Spleen (tissue), 13 donors: ENCODE measurements at places on chromosomes 2 and 18.

DNA sequence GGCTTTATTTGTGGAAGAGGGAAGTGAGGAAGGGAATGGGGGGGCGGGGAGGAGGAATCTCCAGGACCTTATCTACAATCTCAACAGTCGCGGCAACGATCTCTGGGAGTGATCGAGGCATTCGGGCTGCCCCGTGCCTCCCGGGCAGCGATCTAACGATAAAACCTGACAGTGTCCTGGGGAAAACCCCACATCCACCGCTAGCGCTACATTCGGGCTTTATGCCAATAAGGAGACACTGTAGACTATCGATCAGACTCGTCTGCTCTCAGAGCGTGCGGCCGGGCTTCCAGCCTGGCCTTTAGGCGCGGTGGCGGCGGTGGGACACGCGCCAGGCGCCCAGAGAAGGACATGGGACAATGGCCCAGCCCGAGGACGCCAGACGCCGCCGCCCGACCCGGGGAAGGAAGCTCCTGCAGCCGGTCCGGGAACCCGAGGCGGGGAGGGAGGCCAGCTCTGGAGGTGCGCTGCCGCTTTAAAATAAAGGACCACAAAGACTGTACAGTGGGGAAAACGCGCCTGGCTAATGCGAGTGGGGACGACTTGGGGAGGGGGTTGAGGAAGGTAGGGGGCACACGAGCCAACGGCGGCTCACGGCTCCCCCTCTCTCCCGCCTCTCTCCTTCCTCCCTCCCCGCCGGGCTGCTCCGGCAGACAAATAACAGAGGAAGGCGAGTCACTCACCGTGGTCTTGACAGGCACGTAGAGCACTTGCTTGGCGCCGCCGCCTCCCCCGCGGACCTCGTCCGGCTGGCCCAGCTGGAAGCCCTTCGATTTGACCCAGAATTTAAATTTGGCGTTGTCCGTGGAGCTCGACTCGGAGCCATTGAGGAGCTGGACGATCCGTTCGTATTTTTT lies 2.2 kb downstream of the NOL4 start:
- peak; percentile 70 for DNase-seq

DNA sequence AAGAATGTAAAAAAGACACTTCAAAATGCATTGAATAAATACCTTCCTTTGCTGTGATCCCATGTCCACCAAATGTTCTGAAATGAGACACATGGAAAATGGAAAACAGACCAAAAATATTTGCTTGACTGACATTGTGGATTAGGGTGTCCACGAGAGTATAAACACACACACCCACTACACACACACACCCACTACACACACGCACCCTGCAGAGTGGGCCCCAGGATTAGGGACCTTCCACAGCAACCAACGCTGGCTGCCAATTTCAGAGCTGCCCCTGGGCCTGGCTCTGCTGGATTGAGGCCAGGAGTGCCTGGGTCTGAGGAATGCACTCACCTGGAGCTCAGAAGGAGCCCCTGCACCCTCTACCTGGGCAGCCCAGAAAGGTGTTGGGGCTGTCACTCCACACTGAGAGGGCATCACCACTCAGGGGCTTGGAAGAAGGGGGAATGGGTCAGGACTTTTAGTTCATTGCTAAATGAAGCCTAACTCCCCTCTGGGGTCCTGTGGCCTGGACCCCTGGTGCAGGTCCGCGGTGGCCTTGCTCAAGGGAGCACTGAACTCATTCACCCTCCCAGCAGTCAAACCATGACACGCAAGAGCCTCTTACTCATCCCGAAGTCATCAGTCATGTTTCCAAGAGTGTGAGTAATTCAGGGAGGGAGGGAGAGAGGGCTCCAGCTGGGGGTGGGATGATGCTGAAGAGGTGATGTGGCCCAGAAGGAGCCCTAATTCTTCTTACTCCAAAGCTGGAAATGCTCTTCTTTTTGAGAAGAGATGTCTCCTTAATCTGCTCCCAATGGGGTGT lies 50.2 kb upstream of the PLB1 start:
- DNase-seq = no peak

DNA sequence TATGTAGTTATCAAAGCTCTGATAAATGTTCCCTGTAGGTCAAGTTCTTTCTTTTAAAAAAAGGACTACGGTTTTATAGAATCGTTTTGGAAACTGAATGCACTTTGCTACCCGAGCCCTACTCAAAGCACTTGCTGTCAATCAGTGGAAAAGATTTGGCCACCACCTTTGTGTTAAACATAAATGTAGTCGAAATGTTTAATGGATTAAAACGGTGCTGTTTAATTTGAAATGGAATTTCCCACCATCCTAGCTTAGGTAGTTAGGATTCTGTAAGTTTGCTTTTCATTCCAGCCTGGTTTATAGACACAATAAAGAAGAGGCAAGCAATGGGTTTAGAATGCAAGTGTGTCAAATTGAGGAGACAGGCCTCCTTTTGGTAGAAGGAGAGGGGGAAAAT lies 69.4 kb upstream of the MMADHC start:
- no peak for DNase-seq

GRCh38 chr18:66931010-66931409 lies 327.1 kb upstream of the CDH19 start:
- DNase-seq = no peak

- DNase-seq = no peak
Measured at GRCh38 chr2:18792226-18792629, 202.9 kb upstream of the NT5C1B start.

- no peak for DNase-seq
Measured at GRCh38 chr2:4420032-4420431, 716.7 kb downstream of the DCDC2C start.

GRCh38 chr2:163207693-163208370 lies 369.3 kb upstream of the KCNH7 start:
- DNase-seq = no peak

DNA sequence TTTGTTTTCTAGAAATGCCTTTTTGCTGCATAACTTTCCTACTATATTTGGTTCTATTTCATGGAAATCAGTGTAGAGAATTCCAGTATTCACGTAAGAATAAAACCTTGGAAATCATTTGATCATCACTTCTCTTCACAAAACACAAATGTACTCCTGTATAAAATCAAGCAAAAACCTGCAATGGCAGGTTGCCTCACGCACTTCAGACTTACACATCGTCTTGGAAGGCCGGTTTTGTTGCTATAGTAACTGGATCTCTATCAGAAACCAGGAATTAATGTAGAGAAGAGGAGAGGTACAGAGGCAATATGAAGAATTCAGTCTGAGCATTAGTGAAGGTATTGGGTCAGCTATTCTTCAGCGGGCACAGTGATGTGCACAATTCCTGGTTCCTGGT lies 370.7 kb upstream of the CYRIA start:
- no peak for DNase-seq

GRCh38 chr18:63892566-63892965 lies 5.1 kb downstream of the SERPINB2 start:
- DNase-seq = no peak

DNA sequence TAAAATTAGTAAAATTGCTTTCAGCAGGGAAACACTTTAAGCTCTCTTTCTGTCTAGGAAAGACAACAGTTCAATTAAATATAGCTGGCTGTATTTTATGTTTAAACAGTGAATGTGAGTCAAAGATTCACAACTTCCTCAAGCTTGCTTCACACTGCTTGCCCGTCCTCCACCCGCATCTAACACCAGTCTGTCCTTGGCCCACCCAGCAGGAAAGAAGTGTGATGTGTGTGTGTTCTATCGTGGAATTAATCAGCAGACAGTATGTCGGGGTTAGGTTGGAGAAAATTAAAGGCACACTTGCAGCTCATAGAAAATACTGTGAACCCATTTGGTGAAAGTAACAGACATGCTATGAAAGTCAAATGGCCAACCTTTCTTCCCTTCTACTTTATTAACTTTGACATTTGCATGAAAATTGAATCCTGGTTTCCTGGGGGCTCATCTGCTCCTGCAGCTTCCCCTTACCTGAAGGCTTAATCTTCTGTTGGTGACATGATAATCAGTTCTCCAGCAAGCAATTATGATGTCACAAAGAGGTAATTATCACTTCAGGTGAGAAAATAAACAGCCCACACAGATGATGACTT lies 182.0 kb downstream of the UXS1 start:
- no peak for DNase-seq

- peak; percentile 41 for DNase-seq
Measured at GRCh38 chr2:24824966-24825882, 32.0 kb downstream of the CENPO start.

DNA sequence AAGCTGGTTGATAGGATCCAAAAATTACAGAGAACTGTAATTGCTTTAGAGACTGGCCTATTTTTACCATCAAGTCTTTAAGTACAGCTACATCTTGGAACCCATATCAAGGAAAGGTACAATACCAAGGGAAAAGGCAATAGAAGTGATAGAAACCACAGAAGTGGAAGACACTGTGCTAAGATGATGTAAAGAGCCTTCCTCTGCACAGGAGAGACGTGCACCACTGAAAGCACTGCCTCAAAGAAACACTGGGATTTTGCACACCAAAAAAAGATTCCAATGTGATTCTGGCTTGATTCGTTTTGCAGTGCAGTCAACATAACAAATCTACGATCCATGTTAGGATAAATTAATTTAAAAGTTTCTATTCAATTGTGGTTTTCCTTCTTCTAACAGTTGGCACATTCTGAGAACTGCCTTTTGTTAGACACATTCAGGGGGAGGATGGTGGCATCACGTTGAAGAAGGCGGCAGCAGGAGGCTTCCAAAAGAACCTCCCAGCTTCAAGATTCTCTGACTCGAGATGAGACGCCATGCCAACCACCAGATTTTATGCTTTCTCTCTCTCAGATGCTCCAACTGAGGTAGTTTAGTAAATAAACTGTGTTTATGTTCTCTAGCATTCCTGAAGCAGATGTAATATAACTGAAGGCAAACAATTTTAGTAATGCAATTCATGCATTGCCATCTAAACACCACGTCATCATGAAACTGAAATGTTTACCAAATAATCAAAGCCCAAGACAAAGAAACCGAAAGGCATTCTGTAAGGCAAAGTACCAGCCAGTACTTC lies 102.9 kb downstream of the BCL2 start:
- no peak for DNase-seq

DNA sequence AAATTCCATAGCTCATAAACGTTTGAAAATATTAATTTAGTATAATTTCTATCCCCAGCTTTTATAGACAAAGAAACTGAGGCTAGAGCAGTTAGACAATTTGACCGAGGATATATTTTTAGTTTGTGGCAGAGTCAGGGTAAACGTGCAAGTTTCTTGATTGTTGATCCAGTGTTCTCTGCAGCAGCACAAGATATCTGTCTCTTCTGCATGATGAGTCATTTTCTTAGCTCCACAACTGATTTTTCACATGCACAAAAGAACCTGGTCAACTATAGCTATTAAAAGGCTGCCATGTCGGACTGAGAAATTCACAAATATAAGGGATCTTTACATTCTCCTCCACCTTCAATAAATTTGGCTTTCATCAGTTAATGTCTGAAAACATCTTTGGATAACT lies 143.4 kb upstream of the CYP26B1 start:
- no peak for DNase-seq

DNA sequence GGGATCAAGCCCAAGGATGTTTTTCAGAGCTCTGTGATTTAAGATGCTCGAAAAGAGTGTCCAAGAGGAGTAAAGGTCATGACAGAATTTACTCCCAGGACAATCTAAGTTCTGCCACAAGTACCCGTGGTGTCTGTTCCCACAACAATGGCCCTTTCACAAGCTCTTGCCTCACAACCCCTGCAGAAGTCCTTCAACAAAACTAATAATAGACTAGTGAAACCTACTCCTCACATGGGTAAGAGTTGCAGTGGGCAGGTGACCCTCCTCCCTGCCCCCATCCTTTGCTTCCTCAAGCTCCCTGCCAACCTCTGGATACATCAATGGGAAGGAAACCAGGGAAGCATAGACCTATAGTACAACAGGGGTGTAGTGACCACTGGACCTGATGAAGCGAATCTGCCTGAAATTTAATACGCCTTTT lies 34.9 kb downstream of the PTCD3 start:
- DNase-seq = no peak

DNA sequence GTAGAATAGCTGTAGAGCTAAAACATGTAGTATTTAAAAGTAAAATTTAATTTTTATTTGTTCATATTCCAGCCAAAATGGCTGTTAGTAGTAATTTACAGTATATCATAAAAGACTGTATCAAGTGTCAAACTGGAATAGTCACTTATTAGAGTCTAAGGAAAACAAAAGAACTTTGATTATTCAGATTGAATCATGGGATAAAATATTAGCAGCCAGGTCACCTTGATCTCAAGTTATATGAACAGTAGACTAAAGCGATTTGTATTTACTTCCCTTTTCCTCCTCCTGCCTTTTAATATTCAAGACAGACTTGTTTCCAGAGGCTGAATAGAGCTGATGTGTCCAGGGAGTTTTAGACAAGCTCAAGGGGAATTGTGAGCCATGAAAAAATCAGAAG lies 54.4 kb downstream of the PMAIP1 start:
- no peak for DNase-seq

GRCh38 chr18:67517444-67517765 lies 885 bp upstream of the DSEL start:
- DNase-seq = no peak
